ENCODE measurements at places on chromosomes 16 and 17.
A peak's percentile ranks its signal among the peaks of the same experiment; 100 is the strongest.

DNA sequence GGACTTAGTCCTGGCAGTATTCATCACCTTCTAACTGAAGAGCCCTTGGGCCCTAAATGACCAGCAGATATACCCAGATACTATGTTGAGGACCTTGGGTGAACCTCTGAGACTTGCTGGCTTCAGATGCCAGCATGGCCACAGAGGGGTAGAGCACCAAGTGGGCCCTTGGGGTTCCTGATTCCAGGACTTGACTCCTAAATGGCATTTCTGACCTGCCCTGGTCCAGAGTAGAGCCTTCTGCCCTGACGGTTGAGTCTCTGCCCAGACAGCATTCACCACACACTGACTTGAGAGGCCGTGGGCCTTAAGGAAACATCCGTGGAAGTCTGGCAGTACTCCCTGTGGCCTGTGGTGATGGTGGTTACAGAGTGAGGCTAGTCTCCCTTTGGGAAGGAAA is 2.8 kb upstream of the APPBP2 start:
- no peak for DNase-seq

DNA sequence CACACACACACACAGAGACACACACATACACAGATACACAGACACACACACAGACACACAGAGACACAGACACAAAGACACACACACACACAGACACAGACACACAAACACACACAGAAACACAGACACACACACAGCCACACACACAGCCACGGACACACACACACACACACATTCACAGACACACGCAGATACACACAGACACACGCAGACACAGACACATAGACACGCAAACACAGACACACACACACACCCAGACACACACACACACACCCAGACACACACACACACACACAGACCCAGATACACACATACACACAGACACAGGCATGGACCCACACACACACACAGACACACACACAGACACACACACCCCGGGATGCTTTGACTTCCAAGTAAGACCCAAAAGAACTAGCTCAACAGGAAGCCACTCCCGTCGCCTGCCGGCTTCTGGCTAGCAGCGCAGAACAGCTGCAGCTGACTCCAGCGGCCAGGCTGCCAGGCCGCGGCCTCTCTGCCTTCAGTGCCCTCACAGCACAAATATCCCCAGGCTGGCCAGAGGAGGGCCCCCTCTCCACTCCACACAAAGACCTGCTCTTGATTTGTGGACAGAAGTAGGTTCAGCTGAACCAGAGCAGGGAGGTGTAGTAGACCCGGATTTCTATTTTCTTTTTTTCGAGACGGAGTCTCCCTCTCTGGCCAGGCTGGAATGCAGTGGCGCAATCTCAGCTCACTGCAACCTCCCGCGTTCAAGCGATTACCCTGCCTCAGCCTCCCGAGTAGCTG is 6.0 kb upstream of the CHRNE start:
- DNase-seq, result peak; percentile 87

- DNase-seq, result no peak
Measured at GRCh38 chr16:66746682-66747081, 4.7 kb downstream of the DYNC1LI2 start.

GRCh38 chr16:4874666-4875065 is 27.4 kb downstream of the UBN1 start:
- no peak for DNase-seq

DNA sequence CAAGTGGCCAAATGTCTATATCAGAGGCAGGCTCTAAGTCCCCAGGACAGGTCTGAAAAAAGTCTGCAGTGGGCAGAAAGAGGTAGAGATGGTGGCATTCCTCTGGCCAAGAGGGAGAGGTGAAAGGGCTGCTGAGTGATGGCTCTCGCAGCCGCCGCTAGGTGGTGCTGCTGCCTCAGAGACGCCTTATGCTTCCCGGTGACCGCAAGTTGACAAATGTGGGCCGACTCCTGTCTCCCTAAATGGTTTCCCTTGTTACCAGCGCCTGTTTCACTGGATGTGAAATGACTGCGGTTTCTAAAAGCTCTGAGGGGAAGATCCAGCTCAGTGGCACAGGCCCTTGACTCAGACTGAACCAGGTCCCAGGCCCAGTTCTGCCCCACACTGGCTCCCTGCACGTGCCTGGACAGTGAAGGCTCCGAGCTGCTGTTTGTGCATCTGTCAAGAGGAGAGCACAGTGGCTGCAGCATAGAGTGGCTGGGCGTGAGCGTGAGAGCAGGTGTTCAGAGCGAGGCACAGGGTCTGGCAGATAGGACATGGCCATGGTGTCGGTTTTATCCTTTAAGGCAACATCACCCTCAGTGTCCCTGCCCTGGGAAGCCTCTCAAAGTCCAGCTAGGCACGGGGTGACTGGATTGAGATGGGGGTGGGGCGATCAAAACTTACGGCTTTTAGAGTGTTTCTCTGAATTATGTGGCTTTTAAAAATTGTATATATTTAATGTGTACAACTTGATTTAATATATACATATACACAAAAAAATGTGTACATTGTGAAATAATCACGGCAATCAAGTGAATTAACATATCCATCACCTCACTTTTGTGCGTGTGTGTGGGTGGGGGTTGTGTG is 19.9 kb downstream of the CLEC16A start:
- DNase-seq, result peak; percentile 72

DNA sequence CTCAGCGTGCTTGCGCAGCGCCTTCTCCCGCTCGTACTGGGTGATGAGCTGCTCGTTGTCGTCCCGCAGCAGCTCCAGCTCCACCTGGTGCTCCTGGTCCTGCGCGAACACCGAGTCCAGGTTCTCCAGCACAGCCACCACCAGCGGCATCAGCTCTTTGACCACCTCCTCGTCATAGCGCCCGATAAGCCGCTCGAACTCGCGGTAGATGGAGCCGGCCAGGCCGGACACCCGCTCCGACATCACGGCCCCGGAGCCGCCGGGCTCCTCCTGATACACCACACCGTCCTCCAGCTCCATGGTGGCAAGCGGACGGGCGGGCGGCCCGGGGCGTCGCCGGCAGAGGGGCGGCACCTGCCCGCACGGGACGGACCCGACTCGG is 320 bp downstream of the SPAG9 start:
- DNase-seq, result no peak

GRCh38 chr17:50035945-50036344 is 20.0 kb upstream of the ITGA3 start:
- DNase-seq, result no peak

- DNase-seq, result no peak
Measured at GRCh38 chr16:17318238-17318637, 152.5 kb downstream of the XYLT1 start.

- no peak for DNase-seq
Measured at GRCh38 chr17:43330876-43331639, 67.7 kb upstream of the ARL4D start.

DNA sequence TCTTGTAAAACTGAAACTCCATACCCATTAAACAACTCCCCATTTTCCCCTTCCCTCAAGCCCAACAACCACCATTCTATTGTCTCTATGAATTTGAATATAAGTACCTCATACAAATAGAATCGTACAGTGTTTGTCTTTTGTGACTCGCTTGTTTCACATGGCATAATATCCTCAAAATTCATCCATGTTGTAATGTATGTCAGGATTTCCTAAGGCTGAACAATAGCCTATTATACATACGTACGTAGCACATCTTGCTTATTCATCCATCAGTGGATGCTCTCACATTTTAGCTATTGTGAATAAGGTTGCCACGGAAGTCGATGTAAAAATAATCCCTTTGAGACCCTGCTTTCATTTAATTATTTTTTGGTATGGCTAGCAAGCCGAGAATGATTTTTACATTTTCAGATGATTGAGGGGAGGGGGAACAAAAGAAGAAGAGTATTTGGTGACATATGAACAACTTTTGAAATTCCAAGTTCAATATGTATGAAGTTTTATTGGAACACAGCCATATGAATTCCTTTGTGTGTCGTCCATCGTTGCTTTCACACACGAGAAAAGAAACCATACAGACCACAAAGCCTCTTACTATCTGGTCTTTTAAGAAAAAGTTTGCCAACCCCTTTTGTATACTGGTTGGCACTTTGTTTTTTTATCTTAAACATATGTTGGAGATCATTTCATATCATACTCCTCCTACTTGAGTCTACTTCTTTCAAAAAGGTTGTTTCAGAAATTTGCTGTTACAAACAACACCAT is 371.2 kb downstream of the NPIPA8 start:
- no peak for DNase-seq

DNA sequence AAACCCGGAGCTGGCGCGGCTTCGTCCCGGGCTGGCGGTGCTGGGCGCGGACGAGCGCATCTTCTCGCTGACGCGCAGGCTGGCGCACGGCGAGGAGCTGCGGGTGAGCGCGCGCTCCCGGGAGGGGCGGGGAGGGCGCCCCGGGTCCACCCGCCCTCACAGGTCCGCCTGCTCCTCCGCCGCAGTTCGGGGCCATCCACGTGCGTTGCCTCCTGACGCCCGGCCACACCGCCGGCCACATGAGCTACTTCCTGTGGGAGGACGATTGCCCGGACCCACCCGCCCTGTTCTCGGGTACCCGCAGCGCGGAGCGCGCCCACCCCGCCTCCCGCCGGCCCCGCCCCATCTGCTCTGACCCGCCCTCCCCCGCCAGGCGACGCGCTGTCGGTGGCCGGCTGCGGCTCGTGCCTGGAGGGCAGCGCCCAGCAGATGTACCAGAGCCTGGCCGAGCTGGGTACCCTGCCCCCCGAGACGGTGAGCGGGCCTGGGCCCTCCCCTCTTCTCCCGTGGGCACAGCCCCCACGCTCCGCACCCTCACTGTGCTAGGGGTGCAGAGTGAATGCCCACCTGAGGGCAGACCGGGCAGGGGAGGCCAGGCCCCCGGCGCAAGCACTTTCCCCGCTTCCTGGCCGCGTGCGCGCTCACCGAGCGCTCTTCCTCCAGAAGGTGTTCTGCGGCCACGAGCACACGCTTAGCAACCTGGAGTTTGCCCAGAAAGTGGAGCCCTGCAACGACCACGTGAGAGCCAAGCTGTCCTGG is 1.4 kb downstream of the HAGHL start:
- peak; percentile 91 for DNase-seq

DNA sequence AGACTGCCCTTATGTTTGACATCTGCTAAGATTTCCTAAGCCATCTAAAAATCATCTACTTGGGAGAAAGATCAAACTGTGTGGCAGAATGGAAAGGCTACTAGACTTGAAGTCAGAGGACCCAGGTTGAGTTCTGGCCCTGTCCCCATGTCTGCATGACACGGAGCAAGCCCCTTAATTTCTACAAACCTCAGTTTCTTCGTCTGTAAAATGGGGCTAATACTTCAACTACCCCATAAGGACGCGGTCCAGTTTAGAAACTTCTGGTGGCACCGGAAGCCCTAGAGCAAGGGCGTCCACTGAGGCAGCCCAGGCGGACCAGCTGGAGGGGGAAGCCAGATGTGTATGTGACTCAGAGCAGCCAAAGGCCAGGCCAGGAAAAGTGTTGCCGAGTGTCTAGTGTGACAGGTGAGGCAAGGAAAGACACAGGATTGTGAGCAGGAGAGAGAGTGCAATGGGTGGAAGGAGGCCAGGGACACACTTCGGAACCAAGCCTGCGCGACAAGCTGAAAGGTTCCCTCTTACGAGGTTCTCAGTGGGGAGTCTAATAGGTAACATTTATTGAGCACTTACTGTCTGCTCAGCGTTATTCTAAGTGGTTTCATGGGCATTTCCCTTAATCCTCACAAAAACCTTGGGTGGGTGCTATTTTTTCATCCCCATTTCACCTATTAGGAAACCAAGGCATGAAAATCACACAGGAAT is 17.8 kb upstream of the PITPNM3 start:
- DNase-seq, result no peak

- no peak for DNase-seq
Measured at GRCh38 chr17:6153375-6153774, 83.2 kb downstream of the WSCD1 start.

GRCh38 chr17:40450175-40450574 is 6.9 kb downstream of the IGFBP4 start:
- DNase-seq, result peak; percentile 52

DNA sequence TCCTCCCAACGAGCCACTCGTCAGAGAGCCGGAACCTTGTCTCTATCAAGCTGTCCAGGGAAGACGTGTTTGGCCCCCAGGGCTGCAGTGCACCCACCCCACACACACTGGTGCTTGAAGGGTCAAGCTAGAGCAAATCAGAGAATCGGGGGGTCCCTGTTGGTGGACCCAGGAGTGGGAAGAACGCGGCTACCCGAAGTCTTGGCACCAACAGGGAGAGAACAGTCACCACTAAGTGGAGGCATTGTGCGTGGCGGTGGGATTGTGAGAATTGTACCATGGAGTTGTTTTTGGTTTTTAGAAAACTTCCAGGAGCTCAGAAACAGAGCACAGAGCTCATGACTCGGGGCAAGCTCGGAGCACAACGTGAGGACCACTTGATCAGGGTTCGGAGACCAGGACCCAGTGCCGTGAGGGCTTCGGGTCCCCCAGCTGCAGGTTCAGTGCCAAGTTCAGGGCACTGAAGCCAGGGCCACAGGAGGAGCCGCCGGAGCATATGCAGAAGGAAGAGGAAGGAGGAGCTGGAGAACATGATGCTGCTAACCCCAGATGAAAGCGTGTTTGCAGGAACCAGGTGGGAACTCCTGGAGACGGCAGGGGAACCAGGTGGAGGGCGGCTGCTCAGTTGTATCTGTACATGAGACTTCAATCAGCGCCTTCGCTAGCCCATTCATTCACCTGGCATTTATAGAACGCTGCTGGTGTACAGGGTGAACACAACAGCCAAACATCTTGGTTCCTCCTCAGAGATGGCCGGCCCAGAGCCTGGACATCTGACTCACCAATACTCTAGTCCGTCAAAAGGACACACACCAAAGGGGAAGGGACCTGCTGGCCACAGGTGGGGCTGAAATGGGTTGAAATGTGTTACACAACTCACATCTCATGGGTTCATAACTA is 42.8 kb downstream of the METRNL start:
- no peak for DNase-seq

- peak; percentile 79 for DNase-seq
Measured at GRCh38 chr17:41811549-41812380, at the start of gene P3H4. Gene P3H4, minus strand, starts transcription at chr17:41811949. Its CDS starts 34 bp downstream, at chr17:41811915.

DNA sequence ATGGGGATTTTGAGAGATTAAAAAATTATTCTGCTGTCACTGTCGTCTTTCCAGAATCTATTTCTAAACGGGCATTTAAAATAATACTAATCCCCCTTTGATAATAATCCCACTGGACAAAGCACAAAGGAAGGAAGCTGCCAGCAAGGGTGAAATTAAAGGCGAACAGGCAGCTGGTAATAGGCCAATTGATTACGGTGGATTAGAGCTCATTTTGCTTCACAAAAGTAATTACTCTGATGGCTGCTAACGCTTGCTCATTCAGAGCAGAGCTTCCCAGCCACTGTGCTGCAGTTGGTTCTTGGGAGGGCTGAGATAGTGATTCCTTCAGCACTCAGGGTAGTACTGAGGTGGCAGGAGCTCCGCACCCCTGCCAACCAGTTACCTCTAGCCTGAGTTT is 205.7 kb downstream of the SNX29 start:
- DNase-seq, result no peak

GRCh38 chr17:9465210-9465921 is 110.3 kb downstream of the STX8 start:
- no peak for DNase-seq

- no peak for DNase-seq
Measured at GRCh38 chr16:76176153-76176552, 101.0 kb upstream of the CNTNAP4 start.
